Islet precursor cell (in vitro differentiated cells): ENCODE measurements at places on chromosomes 4 and X.
A peak's percentile ranks its signal among the peaks of the same experiment; 100 is the strongest.

DNA sequence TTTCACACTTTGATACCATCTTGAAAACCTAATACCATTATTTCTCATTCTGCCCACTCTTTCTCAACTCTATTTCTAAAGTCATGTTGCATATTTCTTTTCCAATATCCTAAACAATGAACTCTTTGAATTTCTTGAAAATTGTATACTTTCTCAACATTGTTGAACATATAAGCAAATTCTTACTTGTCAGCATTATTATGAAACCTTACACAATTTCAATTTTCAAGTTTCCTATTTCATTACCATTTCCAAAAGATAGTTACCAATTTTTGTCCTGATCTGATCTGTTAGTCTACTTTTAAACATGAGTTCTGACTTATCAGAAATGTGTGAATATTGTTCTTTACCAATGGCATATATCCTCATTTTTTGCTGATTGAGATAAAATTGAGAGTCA lies 806.3 kb upstream of the IGFBP7 start:
- DNase-seq, result no peak

- DNase-seq, result peak; percentile 49
These were observed 33.0 kb downstream of the NAT8L start for GRCh38 chr4:2091990-2092668.

DNA sequence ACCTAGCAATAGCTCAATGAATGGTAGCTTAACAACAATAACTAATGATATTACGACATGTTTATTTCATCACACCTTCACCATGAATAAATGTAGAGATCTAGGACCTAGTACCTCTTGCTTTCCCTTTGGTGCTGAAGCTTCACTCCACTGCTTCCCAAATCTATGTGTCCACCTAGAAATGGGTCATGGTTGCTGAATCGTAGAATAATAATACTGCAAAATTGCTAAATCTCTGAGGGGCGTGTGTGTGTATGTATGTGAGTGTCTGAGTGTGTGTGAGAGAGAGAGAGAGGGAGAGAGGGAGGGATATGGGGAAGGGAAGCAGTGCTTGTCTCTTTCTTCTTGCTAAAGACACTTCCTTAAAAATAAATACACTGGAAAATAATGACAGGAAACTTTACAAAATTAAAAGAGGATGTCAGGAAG lies 109.3 kb upstream of the BMP2K start:
- no peak for DNase-seq

DNA sequence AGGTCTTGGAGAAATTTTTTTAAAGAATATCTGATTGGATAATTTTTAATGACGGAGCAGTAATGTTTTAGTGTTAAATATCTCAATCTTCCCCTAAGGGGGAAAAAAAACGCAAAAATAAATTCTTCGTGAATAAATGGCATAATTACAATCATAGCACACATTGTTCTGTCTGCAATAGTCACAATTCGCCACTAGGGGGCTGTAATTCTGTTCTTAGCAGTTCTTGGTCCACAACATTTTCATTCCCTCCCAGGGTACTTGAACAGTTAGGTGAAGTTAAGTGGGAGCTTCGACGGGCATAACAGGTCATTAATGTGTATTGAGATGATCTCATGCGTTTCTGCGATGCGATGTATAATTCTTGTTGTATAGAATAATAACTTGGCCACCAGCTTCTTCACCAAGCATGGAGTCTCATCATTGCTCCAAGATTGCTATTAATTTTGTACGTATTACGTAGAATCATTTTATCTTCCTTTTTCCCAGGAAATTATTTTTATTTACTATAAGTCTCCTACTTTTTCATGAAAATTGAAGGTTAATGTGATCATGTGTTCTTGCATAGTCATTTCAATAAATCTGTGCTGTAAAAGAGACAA lies 27.2 kb downstream of the HTR2C start:
- DNase-seq, result no peak

DNA sequence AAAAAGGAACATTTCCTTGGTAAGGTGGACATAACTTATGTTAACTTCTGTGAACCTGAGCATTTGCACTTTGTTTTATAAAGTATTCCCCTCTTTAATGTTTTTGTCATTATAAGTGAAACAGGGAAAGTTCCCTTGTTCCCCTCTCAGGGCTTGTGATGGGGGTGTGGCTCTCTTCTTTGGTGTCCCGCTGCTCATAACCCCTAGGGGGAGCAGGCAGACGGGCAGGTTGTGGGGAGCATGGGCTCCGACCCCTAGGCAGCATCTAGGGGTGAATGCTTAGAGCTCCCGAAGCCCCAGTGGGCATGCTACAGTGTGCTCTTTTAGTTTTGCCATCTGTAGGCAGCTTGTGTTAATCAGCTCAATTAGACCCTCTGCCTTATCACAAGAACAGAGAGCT lies 200.4 kb downstream of the DACH2 start:
- DNase-seq, result no peak

- no peak for DNase-seq
These were observed 406.8 kb downstream of the STIM2 start for GRCh38 chr4:27267339-27267969.

DNA sequence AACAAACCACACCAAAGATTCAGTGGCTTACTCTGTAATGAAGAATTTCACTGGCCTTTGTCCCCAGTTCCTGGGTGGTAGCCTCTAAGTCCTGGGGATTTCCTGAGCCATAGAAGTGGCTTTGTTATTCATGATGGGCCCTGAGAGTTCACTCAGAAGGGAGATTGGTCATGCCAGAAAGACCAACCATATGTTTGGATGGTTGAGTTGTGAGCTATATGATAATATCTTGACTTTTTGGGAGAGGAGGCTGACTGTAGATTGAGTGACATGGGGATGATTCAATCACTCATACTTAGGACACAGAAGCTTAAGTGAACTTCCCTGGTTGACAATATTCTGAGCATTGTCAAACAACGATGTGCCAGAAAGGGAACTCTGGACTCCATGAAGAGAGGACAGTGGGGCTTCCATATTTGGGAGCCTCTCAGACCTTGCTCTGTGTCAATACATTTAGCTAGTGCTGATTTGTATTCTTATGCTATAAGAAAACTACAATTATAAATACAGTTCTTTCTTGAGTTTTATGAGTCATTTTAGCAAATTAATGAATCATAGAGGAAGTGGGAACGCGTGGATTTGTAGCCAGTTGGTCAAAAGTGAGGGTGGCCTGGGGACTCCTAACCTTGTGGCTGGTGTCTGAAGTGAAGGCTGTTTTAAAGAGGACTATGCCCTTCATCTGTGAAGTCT lies 392.0 kb downstream of the GBA3 start:
- no peak for DNase-seq

- DNase-seq, result no peak
These were observed 835.5 kb downstream of the PDHA2 start for GRCh38 chr4:96675416-96675815.

GRCh38 chr4:12729384-12729783 lies 754.8 kb downstream of the RAB28 start:
- no peak for DNase-seq

- no peak for DNase-seq
These were observed 57.0 kb upstream of the RAP1GDS1 start for GRCh38 chr4:98204236-98204553.

GRCh38 chrX:106201502-106202178 lies 33.5 kb downstream of the PWWP3B start:
- DNase-seq, result peak; percentile 68

- peak; percentile 69 for DNase-seq
These were observed 53.8 kb upstream of the OTUD4 start for GRCh38 chr4:145234091-145234706.

GRCh38 chr4:181550381-181550780 lies 692.8 kb upstream of the TENM3 start:
- no peak for DNase-seq
